Airway epithelial cell (primary cell): ENCODE measurements at places on chromosomes 4 and X. TPM values are rescaled to one million over a fixed set of nuclear protein-coding genes. Genes with fewer than 3 reads are reported as not detected.

The DMRTC1 gene
- total RNA-seq = not detected in 2 replicates

The EMCN gene
- not detected in 2 replicates for total RNA-seq

The FAM47C gene
- not detected in 2 replicates for total RNA-seq

The LNX1 gene
- 3.6 and 5.4 TPM in 2 replicates for total RNA-seq

The SHROOM2 gene
- total RNA-seq = 7.9 and 13.0 TPM in 2 replicates

The FRMD7 gene
- total RNA-seq = not detected in 2 replicates

The F8A3 gene
- total RNA-seq = 0.33 and 5.3 TPM in 2 replicates

The UGT2B17 gene
- not detected in 2 replicates for total RNA-seq

The NUP62CL gene
- 2.0 and 3.5 TPM in 2 replicates for total RNA-seq

The ZMAT1 gene
- total RNA-seq = 0.28 TPM in 1 of 2 replicates, not detected in the other

The RELL1 gene
- total RNA-seq = 18.0 and 31.0 TPM in 2 replicates

The KLF8 gene
- total RNA-seq = 6.8 and 7.2 TPM in 2 replicates

The MAGEA11 gene
- not detected in 2 replicates for total RNA-seq

The TMSB15B gene
- 6.6 and 13.5 TPM in 2 replicates for total RNA-seq

The EIF2S3 gene
- 166 and 241 TPM in 2 replicates for total RNA-seq

The PRDM5 gene
- total RNA-seq = 2.1 and 3.1 TPM in 2 replicates

The HSFX3 gene
- not detected in 2 replicates for total RNA-seq

The NOX1 gene
- not detected in 2 replicates for total RNA-seq

The KLB gene
- 0.07 TPM in 1 of 2 replicates, not detected in the other for total RNA-seq

The SPANXD gene
- total RNA-seq = not detected in 2 replicates

The MND1 gene
- 6.3 and 7.7 TPM in 2 replicates for total RNA-seq

The FAT4 gene
- 3.2 and 3.8 TPM in 2 replicates for total RNA-seq

The RIBC1 gene
- 0.74 and 1.5 TPM in 2 replicates for total RNA-seq

The SULT1B1 gene
- total RNA-seq = 0.05 and 0.28 TPM in 2 replicates

The HTN1 gene
- total RNA-seq = not detected in 2 replicates

The TEX13D gene
- total RNA-seq = not detected in 2 replicates

The MMAA gene
- total RNA-seq = 2.0 and 5.4 TPM in 2 replicates
